ENCODE measurements at places on chromosomes 13 and 19.
A peak's percentile ranks its signal among the peaks of the same experiment; 100 is the strongest.

GRCh38 chr19:37979547-37980082 is 72.6 kb downstream of the SIPA1L3 start:
- peak; percentile 57 for DNase-seq

- no peak for DNase-seq
These were observed 230.8 kb downstream of the DCT start for GRCh38 chr13:94248454-94249228.

- no peak for DNase-seq
These were observed at the start of gene FFAR3 for GRCh38 chr19:35357867-35358573. FFAR3 (plus strand) TSS chr19:35358460; CDS start chr19:35358891, 431 bp downstream.

- DNase-seq = no peak
These were observed 16.0 kb upstream of the SLC7A10 start for GRCh38 chr19:33241530-33242101.

GRCh38 chr19:12943437-12944044 is 2.1 kb upstream of the RAD23A start:
- no peak for DNase-seq

GRCh38 chr13:35765366-35765765 is 288.9 kb upstream of the MAB21L1 start:
- no peak for DNase-seq

- DNase-seq = no peak
These were observed 27.1 kb downstream of the NAXD start for GRCh38 chr13:110642291-110642981.

Measured in NCI-H146 (cell line).